Bronchus fibroblast of lung (primary cell): ENCODE measurements at places on chromosomes 6 and 20. TPM values are rescaled to one million over a fixed set of nuclear protein-coding genes. Genes with fewer than 3 reads are reported as not detected.

The ZNF391 gene
- 0.45 and 0.84 TPM in 2 replicates for total RNA-seq

The SLC25A27 gene
- total RNA-seq = 2.4 TPM in 2 replicates

The DZANK1 gene
- total RNA-seq = 0.50 and 1.0 TPM in 2 replicates

The FOXS1 gene
- total RNA-seq = not detected in 2 replicates

The HTR1B gene
- total RNA-seq = 2.2 and 3.5 TPM in 2 replicates

The DEK gene
- 89.2 and 143 TPM in 2 replicates for total RNA-seq

The CCDC170 gene
- 0.15 and 0.17 TPM in 2 replicates for total RNA-seq

The PLCB4 gene
- total RNA-seq = 1.3 and 1.8 TPM in 2 replicates

The SLC18B1 gene
- total RNA-seq = 3.6 and 3.9 TPM in 2 replicates

The KIFC1 gene
- total RNA-seq = 75.8 and 81.9 TPM in 2 replicates

The VTA1 gene
- 48.4 and 59.0 TPM in 2 replicates for total RNA-seq

The F13A1 gene
- not detected in 2 replicates for total RNA-seq

The MYB gene
- total RNA-seq = 0.45 and 0.50 TPM in 2 replicates

The ZC2HC1B gene
- not detected in 2 replicates for total RNA-seq

The PHACTR2 gene
- 18.5 and 20.8 TPM in 2 replicates for total RNA-seq

The DTD1 gene
- 127 and 139 TPM in 2 replicates for total RNA-seq

The CLVS2 gene
- not detected in 2 replicates for total RNA-seq
